Lung microvascular endothelial cell (primary cell): ENCODE measurements at places on chromosomes 2 and 18.

GRCh38 chr2:62531594-62531993 lies 25.6 kb upstream of the TMEM17 start:
- DNase-seq = no peak

GRCh38 chr2:9060819-9061218 lies 57.3 kb upstream of the MBOAT2 start:
- DNase-seq = no peak

DNA sequence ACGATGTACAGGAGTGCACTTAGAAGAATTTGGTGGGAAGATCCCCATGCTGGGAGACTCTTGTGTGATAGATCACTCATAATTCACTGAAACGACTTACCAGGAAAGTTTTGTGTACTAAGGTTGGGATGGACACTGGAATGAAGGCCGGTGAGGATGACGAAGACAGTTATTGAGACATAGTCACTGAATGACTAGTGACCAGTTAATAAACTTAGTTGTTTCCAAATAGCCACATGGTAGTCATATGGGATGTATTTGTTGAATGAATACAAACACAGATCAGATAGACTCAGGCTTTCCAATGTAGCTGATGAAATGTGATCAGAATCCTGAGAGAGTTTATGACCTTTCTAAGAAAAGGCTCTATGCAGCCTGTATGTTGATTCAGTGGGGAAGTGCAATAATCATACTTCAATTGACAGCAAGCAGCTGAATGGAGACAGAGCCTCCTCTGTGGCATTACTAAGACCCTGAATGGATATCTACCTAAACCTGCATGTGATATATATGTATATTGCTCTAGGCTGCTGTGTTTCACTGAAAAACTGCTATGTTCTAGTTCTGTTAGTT lies 20.4 kb downstream of the GDF7 start:
- no peak for DNase-seq

- DNase-seq = no peak
Measured at GRCh38 chr2:205687641-205687956, 5.3 kb downstream of the NRP2 start.

DNA sequence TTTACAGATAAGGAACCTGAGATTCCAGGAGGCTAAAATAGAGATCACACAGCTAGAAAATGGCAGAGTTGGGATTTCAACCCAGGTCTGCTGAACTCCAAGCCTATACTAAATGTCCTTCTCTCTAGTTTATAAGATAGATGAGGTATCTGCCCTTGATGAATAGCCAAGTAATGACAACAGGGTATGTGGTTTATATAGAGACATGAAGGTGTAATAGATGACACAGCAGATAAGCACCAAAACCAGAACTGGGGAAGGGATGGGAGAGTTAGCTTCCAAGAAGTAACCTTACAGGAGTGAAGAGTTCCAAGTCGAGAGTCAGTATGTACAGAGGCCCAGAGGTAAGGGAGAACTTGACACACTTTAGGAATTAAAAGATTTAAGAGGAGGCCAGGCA lies 104.7 kb upstream of the UBXN4 start:
- no peak for DNase-seq

GRCh38 chr2:100820523-100821254 lies 750 bp downstream of the NPAS2 start:
- peak; percentile 11 for DNase-seq

DNA sequence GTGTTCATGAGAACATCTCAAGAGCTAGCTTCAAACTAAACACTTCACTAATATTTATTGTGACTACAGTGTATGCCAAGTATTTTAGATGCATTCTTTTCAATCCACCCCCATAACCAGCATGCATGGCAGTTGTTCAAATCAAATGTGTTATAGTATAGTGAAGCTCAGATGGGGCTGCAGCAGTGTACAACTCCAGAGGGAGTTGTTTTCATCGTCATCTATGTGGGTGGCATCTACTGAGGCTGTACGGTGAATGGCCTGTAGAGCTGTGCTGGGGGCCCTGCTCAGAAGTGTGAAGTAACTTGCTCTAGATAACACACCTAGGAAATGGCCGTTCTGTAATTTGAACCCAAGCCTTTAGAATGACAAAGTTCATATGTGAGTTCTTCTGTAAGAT lies 71.8 kb upstream of the LRATD1 start:
- DNase-seq = no peak

DNA sequence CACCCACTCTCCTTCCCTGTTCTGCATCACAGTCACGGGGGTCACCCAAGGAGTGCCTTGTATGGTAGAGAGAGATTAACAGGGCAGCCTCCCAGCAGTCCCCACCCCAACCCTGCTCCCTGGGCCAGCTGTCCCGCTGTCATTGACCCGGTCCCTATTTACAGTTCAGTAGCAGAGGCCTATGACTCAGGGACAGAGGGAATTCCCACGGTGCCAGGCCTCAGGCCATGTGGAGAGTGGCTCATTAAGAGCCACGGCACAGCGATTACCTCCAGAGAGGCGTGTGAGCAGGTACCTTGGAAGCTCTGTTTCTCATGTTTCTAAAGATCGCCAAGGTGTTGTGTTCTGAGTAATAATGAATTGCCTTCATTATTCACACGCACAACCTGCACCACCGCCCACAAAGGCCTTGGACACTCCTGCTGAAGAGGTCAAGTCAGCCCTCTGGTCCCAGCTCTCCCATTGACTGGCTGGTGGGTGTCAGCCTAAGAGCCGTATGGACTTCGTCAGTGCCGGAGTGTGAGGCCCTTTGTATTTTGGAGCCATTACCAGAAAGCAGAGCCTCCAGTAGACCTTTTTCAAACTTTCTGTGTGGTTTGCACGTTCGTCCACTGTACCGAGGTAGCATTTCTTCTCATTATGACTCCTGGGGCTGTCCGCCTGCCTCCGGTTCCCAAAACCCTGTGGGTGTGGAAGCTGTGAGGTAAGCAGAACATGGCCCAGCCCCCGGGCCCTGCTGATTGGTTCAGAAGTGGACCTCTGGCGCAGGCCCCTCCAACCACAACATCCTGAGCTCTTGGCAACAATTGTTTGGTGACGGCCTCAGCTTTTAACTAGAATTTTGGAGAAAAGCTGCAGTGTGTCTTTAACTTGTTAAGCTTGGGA lies 47.0 kb downstream of the SERTAD2 start:
- DNase-seq = no peak

- no peak for DNase-seq
Measured at GRCh38 chr2:53170466-53170865, 597.1 kb upstream of the CHAC2 start.
